ENCODE measurements at places on chromosomes 5 and 9.

GRCh38 chr5:66426259-66427138, 169.7 kb upstream of the MAST4 start:
- DNase-seq, result no peak

DNA sequence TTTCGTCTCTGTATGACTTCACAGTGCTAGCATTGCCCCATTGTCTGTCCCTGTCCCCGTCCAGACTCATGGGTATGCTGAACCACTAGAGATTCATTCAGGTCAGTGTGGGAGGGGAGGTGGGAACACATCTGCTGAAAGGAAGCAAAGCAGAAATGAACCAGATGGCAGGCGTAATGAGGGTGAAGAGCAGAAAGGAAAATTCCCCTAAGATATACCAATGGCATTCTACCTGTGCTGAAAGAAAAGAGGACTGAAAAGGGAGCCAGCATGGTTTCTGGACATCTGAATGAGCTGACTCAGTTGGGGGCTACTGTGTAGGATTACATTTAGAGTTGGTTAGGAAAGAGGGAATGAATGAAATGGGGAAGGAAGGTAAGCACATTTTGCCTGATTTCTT, 678.7 kb downstream of the MAT2B start:
- no peak for DNase-seq

DNA sequence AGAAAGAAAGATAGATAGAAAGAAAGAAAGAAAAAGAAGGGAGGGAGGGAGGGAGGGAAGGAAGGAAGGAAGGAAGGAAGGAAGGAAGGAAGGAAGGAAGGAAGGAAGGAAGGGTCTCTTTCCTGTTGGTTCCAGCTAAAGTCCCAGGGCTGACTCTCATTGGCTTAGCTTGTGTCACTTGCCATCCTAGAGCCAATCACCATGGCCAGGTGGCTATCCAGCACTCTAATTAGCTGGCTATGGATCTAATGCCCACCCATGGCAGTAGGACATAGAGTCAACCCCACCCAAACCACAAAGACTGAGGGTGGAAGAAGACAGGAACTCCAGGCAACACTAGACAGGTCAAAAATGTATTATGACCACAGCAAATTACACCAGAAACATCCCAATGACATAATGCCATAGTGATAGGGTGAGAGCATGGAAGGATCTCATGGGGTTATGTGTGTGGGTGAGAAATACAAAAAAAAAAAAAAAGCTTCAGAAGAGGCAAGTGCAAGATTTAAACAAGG, 10.8 kb upstream of the CPLX2 start:
- DNase-seq, result no peak

- no peak for DNase-seq
These were observed 71.1 kb upstream of the NEURL1B start for GRCh38 chr5:172569861-172570558.

GRCh38 chr5:169875091-169875728, 105.1 kb downstream of the INSYN2B start:
- DNase-seq, result no peak

DNA sequence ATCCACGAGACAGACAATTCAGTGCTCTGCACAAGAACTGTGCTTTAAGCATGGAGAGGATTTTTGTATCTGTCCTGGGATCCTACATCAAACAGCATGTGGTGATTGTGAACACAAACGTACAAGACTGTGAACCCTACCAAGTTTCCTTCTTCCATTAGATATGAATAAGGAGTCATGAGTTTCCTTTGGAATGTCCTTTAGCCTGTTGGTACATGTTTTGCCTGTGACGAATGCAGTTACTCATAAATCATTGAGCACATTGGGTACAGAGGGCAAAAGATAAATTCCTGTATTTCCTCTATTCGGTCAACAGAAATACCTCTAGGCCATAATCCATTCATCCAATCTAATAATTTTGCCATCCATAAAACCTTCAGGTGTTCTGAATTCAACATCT, 61.5 kb downstream of the FXN start:
- DNase-seq, result no peak

- no peak for DNase-seq
These were observed 1.5 kb upstream of the B4GALT7 start for GRCh38 chr5:177598477-177598876.

DNA sequence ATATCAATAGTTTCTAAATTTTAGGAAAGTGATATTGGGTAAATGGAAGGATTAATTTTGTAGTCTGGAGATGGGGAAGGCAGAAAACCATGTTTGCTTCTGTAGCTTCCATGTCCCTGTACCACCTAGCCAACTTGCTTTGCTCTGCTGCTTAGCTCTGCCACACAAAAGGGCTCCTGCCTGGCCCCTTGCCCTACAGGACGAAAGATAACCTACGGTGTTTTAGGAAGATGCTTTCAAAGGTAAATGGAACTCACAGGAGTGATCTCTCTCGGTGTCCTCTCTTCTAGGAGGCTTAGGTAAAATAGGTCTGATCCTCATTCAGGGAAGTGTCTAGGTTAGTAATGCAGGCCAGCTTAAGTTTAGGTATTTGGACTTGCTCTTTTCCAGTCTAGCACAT, 37.8 kb upstream of the DMXL1 start:
- DNase-seq, result no peak

DNA sequence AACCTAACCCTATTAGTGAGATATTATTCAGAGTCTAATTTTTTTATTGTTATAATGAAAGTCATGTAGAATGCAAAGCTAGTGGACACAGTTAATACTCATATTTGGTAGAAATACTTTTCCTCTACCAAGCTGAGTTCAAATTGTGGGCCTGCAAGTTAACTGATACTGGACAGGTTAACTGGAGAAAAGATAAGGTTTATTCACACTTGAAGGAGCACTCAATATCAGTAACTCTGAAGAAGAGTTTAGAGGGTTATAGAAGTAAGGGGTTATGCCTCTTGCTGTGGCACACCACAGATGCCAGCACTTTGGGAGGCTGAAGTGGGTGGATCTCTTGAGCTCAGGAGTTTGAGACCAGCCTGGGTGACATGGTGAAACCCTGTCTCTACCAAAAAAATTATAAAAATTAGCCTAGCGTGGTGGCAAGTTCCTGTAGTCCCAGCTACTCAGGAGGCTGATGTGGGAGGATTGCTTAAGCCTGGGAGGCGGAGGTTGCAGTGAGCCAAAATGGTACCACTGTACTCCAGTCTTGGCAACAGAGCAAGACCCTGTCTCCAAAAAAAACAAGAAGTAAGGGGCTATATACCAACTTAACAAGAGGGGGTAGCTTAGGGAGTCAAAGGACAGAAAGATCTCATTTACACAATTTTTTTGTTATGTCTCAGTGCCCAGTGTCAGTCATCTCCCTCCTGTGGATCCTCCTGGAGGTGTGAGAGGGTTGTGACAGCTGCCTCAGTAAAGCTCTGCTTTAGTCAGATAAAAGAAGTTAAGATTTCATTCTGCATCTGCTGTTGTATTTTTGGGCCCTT, 121.2 kb upstream of the GRHPR start:
- DNase-seq, result no peak

Measured in activated naive CD8-positive, alpha-beta T cell treated with anti-CD3 and anti-CD28 coated beads, Interleukin-2, amount 10 ng/mL, durations not matched to agents 7 days and 5 days (primary cell).